ENCODE measurements at places on chromosomes 2 and 18.

DNA sequence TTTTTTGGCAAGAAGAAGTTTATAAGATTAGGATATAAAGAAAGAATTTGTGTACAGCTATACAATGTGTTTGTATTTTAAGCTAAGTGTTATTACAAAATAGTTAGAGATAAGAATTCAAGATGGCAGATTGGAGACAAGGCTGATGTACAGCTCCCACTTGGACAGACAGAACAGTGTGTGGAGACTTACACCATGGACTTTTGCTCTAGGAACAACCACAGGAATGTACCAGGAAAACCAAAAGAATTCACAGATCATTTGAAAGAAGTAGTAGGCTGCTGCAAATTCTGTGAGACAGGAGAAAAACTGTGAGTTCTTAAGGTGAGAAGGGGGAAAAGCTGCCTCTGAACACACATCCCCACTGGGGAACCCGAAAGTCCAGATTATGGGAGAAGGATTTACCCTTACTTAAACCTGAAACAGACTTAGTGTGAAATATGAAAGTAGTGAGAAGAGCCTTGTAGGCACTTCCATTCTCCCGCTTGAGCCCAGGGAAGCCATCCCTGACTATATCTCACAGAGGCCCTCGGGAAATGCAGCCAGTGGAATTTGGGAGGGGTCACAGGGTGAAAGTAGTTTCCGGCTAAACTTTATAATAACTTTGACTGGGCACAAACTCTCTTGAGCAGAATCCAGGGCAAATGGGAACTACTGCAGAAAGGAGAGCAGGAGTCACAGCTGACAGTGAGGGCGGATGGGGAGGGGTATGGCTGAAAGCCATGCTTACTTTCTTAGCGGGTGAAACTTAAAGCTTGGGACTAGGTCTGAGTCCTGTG lies 11.6 kb upstream of the RPRD1A start:
- DNase-seq, result no peak

GRCh38 chr2:215830304-215830703 lies 183.0 kb downstream of the MREG start:
- peak; percentile 47 for DNase-seq

DNA sequence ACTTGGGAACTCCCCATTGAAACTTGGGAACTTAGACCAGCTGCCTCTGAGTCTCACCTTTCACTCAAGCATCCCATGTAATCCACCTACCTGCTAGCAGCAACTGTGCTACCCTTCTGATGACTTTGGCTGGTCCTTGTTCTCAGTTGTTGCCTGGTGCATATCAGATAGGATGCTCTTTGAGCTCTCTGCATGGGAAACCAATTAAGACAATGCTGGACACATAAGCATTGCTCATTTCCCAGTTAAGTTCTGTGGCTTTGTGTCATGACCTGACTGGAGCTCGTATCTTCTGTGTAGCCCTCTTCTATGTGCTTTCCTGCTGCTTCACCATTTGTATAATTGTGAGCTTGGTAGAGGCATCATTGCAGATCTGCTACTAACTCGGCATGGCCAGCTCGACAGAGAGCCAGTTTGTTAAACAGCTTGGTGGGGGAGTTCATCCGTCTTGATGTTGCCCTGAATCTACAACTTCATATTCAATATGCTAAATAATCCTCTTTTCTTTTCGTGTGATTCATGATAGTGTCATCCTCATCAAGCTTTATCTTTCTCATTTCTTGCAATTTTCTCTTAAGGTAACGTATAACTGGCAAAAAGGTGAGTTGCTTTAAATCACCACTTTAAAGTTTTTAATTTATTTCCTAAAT lies 447.5 kb upstream of the SLC14A2 start:
- DNase-seq, result no peak

DNA sequence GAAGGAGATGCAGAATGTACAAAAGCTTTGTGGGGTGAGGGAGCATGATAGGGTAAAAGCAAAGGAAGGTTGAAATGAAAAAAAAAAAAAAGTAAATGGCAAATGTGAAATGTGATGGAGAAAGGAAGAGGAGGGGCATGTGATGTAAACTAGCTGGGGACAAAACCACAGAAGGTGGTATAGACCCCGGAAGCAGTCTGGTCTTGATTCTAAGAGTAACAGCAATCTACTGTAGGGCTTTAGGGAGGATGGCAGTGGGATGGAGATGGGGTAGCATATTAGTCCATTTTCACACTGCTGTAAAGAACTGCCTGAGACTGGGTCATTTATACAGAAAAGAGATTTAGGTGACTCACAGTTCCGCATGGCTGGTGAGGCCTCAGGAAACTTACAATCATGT lies 362.0 kb downstream of the SOCS6 start:
- DNase-seq, result no peak

- DNase-seq, result peak; percentile 65
Observed at GRCh38 chr2:146844226-146844990, 1000.4 kb upstream of the ACVR2A start.

- DNase-seq, result no peak
Observed at GRCh38 chr18:44546954-44547353, 133.7 kb upstream of the SETBP1 start.

GRCh38 chr2:127624320-127624755 lies 21.6 kb upstream of the GPR17 start:
- no peak for DNase-seq

GRCh38 chr2:108407864-108408729 lies 30.3 kb downstream of the SULT1C4 start:
- no peak for DNase-seq

GRCh38 chr2:40038646-40039045 lies 259.6 kb upstream of the THUMPD2 start:
- no peak for DNase-seq

DNA sequence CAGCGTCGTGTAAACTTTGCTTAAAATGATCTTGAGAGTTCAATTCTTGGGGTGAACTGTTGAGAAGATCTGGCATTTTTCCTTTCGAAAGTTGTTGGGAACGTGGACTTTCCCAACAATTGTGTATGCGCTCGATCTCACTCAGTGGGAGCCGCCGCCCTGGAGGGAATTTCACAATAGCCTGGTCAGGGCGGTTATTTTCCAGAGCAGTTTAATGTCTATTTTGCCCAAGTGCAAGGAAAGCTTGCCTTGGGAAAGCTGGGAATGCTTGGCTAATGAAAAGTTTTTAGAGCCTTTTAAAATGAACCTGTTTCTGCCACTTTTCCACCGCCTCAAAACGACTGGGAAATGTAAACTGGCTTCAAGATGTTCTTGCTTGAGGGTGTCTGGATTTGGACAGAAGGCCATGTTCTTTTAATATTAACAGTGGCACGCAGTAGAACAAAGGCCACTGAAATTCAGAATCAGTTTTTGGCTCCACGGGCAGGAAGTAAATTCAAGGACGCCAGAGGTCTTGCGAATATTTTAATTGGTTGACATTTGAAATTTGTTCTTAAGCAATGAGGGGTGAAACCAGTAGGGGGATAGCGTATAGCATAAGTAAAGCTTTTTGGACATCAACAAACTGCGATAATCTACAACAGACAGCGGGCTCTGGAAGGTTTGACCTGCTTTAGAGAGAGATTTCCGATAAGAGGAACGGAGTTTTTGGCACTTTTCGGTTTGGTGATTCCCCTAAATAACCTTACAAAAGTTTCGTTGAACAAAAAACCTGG lies 1.2 kb downstream of the CFLAR start:
- peak; percentile 52 for DNase-seq

DNA sequence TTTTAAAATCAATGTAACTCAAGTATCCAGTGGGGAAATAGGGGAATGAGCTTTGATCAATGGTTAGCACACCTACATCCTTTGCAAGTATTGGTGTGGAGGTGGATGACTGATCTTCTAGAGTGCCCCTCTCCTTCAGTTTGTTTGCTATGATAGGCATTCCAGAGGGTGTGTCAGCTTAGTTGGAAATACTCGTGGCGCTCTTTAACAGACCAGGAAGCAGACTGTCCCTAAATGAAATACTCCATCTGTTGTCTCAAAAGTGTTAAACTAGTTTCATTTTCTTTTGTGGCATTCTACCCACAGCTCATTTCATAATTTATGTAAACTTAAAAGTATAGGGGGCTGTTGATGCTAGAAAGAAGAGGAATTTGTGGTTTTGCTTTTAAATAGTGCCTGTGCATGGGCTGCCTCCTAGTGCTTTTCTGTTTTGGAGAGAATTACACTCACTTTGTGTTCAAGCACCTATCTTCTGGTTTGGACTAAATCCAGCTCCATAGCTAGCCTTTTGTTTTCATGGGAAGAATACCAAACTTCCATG lies 66.2 kb downstream of the STAT1 start:
- DNase-seq, result peak; percentile 21

DNA sequence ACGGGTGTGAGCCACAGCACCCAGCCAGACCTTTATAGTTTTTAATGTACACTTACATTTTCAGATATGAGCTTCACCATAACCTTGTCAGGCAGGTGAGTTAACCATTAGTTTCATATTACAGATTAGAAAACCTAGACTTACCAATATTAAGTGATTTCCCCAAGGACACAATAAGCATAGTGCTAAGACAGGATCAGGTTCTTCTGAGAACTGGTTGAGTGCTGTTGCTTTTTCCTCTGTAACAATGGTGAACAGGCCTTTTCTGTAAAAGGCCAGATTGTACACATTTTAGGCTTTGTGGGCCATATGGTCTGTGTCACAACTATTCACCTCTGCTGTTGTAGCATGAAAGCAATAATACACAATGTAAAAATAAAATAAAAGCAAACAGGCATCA lies 332.0 kb downstream of the PIK3C3 start:
- no peak for DNase-seq

GRCh38 chr18:9712611-9713010 lies 4.5 kb downstream of the RAB31 start:
- no peak for DNase-seq

- no peak for DNase-seq
Observed at GRCh38 chr2:118469103-118469502, 378.3 kb downstream of the EN1 start.

GRCh38 chr2:147450661-147451510 lies 393.9 kb upstream of the ACVR2A start:
- no peak for DNase-seq

DNA sequence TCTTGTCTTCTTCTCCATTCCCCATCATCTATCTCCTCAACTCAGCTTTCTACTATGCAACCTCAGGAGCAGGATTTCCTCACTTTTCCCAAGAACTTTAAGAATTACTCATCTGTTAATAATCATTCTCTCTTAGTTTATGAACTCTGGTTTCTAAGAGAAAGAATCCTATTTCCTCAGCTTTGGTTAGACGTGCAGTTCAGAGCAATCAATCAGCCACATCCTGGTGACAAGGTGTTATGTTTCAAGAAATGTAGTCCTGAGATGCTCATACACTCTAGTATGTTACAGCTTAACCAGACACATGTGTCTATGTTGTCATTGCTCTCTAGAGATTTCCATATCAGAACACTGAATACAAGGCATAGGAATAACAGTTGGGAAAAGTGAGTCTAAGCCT lies 277.9 kb downstream of the MBD2 start:
- no peak for DNase-seq

DNA sequence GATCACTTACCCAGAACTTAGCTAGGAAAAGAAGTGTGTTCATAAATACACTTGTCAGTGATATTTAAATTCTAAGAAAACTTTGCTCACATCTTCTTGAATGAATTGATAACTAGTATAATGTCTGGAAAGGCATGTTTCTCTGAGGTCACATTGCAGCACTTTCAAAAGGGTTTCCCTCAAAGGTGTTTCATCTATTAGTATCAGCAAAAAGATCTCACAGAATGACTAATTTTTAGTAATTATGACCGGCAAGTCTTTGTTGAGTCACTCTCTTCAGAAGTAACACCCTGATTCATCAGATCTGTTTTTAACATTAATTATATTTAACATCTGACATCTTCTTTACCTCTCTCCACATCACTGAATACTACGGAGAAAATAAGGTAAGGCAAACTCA lies 222.3 kb downstream of the IKZF2 start:
- DNase-seq, result peak; percentile 44

- no peak for DNase-seq
Observed at GRCh38 chr18:46953195-46953594, 35.8 kb downstream of the KATNAL2 start.

DNA sequence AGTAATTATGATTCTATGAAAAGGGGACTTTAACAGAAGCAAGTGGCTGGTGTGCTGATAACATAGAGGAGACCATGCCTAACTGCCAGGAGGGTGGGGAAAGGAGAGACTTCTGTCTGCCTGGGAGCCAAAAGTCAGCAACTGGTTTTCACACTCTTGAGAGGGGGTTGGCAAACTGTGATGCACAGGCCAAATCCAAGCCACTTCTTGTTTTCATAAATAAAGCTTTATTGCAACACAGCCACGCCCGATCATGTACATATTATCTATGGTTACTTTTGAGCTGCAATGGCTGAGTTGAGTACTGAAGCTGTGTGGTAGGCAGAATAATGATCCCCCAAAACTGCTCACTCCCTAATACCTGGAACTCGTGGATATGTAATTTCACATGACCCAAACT lies 208.4 kb downstream of the LNPK start:
- no peak for DNase-seq

DNA sequence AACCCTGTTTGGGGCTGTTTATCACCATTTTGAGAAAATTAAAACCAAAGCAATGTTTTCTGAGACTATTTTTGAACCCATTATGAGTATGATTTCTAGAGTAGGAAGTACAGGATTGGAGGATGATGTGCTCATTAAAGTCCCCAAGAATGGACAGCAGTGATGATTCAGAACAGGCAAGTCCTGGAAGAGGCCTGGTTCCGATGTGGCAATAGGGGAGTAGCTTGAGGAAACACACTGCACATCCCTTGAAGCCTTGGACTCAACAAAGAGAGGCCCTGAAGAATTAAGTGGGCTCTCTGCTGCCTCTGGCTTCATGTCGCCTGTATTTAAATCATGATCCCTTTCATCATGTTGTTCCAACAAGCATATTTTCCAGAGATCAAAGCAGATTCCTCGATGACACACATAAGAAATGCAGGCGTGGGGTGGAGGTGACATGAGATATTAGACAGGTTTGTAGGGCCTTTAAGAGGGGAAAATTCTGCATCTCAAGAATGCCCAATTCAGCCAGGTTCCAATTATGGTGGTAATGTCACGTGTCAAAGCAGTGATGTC lies 242.2 kb downstream of the FHOD3 start:
- no peak for DNase-seq

DNA sequence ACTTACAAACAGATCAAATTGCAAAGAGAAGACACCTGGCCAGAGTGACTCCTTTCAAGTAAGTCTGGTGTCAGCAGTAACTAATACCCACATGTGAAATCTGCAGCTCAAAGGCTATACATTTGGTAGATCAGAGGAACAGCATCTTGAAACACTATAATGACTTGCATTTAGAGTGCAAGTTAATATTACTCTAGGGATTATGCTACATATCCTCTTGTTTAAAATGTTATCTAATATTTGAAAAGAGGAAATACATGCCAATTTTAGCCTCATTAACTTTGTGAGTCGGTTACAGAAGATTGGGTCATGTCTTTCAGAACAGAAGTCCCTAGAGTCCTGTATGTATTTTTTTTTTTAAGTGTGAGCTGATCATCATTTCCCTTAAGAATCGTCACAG lies 15.2 kb downstream of the LANCL1 start:
- no peak for DNase-seq

DNA sequence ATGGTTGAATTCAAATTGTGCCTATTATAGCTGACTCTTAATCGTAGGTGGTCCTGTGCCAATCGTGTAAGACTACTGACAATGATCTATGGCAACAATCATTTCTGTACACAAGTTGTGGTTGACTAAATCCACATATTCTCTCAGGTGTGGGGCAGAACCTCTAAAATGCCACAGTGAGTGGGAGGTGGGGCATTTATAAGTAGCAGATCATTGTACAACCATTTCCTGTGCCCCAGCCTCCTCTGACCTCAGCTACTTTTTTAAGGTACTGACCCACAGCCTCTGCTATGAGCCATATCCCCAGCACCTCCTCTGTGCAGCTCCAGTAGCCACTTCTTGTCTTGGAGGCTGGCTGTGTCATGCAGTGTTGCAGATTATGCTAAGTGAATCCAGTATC lies 48.6 kb upstream of the RAPH1 start:
- DNase-seq, result peak; percentile 30

GRCh38 chr2:262117-262516 lies 1.7 kb downstream of the SH3YL1 start:
- no peak for DNase-seq
